HTR-8/SVneo (cell line): ENCODE measurements at places on chromosomes 12 and 14.

- DNase-seq, result no peak
These were observed 16.9 kb downstream of the WSB2 start for GRCh38 chr12:118044075-118044474.

GRCh38 chr12:58044966-58045365 lies 103.6 kb downstream of the ATP23 start:
- no peak for DNase-seq

DNA sequence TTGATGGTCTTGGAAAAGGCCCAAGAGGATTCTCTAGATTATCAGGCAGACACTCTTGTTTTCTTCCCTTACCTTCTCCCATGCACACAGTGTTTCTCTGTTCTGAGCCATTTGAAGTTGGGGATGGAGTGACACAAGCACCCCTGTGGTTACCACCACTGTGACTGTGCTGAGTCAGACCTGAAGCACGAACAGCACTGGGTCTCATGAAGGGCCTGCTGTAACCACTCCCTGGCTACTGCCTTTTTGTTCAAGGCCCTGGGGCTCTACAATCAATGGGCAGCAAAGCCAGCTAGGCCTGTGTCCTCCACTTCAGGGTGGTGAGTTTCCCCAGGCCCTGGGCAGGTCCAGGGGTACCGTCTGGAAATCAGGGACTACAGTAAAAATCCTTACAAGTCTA lies 65.5 kb downstream of the TSPAN8 start:
- DNase-seq, result no peak

- no peak for DNase-seq
These were observed 3.9 kb downstream of the GNPTAB start for GRCh38 chr12:101826766-101827368.

GRCh38 chr14:93971635-93972027 lies 4.7 kb downstream of the ASB2 start:
- DNase-seq, result no peak

DNA sequence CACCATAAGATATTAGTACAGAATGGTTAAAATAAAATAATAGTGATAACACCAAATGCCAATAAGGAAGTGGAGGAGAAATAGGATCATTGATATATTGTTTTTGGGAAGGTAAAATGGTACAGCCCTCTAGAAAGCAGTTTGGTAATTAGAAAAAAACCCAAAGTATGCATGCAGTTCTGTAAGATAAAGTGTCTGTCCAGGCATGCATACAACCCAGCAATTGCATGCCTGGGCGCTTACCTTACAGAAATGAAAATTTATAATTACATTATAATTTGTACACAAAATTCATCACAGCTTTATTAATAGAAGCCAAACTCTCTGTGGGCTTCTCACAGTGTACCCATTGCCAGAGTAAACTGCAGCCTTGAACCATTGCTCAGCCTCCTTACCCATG lies 124.7 kb downstream of the TTC6 start:
- no peak for DNase-seq

GRCh38 chr14:59428581-59429012 lies 36.6 kb downstream of the GPR135 start:
- DNase-seq, result peak; percentile 41

GRCh38 chr14:67432050-67432564 lies 20.1 kb upstream of the PLEK2 start:
- DNase-seq, result peak; percentile 89

DNA sequence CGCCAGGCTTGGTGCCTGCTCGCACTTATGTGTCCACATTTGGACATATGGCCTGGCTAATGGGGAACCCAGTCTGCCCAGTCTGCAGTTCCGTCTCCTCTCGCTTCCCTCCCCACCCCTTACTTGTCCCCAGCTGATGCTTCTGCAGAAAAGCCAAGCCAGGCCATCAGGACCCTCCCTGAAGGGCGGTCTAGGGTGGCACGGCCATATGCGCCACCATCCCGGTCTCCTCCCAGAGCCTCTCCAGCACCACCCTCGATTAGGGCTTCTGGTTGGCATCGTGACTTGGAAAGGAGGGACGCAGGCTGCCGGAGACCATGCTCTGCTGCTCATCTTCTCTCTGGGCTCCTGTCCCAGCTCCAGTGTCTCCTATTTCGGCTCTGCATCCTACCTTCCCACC lies 54.6 kb downstream of the CALM1 start:
- no peak for DNase-seq

- DNase-seq, result no peak
These were observed 31.7 kb downstream of the RASAL1 start for GRCh38 chr12:113103756-113104450.

- no peak for DNase-seq
These were observed 23.0 kb upstream of the GSG1 start for GRCh38 chr12:13126494-13126893.

GRCh38 chr12:125340791-125341190 lies 275.6 kb downstream of the AACS start:
- DNase-seq, result no peak

GRCh38 chr12:106110626-106111300 lies 28.0 kb downstream of the NUAK1 start:
- no peak for DNase-seq

DNA sequence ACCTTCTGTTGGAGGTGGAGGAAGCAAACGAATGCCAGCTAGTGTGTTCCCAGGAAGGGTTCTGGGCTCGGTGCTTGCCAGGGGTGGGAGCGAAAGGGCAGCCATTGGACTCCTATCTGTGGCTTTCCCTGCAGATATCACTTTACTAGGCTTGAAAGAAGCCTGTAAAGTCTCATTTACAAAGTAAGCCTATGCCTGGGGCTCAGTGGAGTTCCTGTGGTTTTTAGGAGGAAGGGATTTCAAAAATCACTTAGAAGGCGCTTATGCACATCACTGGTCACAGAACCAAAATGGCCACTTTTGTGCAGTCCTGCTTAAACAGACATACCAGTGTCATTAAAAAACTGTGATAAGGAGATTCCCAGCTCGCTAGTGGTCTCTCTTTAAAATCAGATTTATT lies 22.7 kb downstream of the CLMN start:
- DNase-seq, result no peak

DNA sequence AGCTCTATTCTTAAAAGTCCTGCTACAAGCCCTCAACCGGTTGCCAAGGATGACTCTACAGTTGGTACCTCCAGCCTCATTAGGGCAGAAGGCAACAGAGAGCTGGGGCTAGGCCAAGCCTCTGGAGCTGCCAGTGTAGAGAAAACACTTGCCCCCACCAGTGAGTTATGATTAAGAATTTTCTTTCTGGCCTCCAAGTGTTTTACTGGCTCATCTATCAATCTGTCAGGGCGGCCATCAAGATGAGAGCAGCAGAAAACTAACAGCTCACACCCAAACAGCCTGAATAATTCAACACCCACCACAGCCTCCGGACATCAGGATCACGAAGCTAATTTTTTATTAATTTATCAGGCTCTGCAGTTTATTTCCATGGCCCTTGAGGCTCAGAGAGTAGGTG lies 40.7 kb upstream of the CMKLR1 start:
- no peak for DNase-seq

DNA sequence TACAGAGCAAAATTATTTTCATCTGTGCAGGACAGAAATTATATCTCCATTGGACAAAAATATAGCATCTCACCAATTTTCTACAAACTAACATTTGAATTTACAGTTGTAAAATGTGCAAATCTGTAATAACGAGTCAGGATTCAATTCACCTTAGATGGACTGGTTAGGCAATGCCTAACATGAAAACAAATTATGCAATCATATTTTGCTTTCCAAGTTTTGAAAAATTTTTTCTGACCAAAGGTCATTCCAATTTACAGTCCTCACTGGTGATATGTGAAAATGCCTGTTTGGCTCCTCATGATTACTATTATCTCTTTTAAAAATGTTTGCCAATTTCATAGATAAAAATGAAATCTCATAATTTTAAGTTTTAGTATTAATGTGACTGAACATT lies 6.5 kb upstream of the CPM start:
- no peak for DNase-seq

DNA sequence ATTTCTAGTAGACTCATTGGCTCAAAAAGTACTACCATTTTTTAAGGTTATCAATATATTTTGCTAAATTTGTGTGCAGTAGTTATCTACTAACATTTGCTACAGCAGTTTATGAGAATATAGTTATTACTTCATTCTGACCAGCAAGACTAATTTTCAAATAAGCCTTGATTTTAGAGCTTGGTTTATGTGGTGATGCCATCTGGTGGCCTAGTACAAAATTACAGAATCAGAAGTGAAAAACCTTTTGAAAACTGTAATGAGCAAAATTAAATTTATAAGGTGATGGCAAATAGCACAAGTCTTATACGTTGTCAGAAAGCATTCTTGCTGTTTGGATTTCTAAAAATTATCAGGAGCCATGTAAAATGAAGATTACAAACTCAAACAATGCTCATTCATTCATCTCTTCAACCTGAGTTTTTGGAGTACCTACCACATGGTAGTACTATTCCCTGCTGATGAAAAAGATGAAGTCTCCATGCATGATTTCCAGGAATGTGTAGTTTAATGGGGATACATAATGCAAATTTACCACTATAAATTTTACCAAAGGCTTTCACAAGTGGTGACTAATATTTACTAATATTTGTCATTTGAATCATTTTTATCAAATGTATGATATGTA lies 51.0 kb downstream of the MAGOHB start:
- DNase-seq, result peak; percentile 25

DNA sequence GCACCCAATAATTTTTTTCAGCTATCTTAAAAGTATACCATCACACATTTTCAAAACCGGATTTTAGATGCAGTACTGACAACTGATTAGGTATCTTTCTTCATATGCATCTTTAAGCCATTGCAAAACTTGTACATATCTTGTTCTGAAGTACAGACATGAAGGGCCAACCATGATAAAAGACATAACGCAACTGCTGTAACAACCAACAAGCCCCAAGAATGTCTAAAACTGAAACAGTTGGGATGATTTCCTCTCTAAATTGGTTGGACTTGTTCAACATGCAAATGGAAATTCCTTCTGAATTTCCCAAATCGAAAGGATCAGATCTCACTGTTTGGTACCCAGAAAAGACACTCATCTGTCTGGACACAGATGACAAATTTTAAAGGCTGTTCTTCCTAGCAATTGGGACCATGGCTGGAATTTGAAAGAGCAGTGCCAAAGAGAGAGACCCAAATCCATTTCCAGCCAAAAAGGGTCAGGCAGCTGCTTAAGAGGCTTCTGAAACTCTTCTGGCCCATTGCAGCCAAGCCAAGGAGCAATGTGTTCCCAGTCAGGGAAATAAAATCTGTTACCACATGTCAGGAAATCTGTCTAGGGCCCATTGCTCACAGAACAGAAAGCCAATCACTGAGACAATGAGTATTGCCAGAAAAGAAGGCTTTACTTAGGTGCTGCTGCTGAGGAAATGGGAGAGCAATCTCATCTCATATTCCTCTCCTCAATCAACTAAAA lies 1122.4 kb upstream of the USP15 start:
- DNase-seq, result no peak

DNA sequence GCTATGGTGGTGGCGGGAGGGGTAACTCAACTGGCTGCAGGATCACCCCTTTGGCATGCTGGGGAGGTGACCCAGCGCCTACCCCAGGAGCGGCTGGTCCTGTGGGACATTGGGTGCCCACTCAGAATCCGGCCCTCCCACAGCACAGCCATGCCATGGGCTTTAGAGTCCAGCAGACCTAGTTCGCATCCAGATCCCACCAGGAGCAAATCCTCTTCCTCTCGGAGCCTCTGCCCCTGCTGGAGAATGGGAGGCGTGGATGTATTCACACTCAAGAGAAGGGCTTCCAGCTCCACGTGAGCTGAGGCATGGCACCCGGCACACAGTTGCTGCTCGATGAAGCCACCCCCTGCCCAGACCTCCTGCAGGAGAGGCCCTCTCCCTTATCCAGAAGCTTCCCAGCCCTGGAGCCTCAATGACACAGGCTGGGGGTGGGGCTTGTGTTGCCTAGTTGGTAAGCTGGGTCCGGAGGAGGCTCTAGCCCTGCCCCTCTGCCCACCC lies 17.7 kb downstream of the FAM222A start:
- DNase-seq, result no peak

GRCh38 chr12:107441665-107442300 lies 243.8 kb upstream of the PWP1 start:
- DNase-seq, result no peak
